ENCODE measurements at places on chromosomes 7 and 10.
A peak's percentile ranks its signal among the peaks of the same experiment; 100 is the strongest.

GRCh38 chr10:7519351-7519750 is 108.5 kb upstream of the SFMBT2 start:
- no peak for DNase-seq

GRCh38 chr10:7457478-7458316 is 46.9 kb upstream of the SFMBT2 start:
- no peak for DNase-seq

GRCh38 chr7:871900-872537 is 4.3 kb upstream of the GET4 start:
- no peak for DNase-seq

GRCh38 chr10:48762064-48763042 is 77.7 kb downstream of the WDFY4 start:
- DNase-seq = no peak

DNA sequence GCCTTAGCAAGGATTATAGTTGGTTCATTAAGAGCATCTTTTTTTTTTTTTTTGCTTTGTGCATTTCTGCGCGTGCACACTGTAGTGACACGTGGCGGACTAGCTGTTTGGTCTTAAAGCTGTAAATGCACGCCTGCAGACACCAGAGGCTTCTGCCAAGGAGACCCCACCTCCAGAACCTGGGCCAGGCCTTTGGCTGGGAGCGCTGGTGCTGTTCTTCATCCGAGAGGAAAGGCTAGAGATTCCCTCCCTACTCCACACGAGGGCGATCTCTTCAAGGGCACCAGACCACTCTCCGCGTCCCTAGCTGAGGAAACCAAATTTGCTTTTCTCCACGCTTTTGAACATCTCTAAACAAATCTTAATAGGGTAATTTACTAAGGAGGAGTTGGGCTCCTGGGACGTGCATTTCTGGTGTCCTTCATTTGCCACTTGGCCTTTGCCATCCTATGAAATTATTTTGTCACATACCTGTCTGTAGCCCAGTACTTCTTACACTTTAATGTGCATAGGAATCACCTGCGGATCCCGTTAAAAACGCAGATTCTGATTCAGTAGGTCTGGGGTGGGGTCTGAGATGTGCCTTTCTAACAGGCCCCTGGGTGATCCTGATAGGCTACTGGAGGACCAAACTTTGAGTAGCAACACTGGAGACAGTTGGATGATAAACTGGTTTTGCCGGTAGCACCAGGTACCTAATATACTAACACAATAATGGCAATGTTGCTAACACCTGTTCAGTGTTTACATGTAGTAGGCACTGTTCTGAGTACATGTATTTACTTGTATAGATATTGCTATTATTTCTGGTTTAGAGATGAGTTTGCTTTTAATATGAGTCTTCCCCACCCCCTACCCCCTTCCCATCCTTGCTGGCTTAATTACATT is 1.3 kb upstream of the SLC26A5 start:
- DNase-seq = no peak

DNA sequence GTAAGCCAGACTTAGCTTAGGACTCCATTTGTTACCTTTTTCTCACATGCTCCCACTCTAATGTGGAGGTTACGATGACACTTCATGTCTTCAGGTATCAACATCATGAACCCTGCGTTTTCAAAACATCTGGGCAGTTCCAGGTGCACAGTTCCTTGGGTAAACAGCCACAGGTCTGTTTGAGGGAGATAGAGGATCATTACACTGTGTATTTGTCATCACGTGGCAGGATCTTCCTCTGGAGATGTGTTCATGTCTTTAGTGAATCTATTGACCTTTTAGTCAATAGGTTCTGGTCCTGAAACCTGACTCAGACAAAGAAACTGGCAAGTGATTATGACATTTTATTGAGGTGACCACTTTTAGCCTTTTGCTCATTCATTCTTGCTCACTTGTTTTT is 145.5 kb downstream of the ANKRD7 start:
- no peak for DNase-seq

DNA sequence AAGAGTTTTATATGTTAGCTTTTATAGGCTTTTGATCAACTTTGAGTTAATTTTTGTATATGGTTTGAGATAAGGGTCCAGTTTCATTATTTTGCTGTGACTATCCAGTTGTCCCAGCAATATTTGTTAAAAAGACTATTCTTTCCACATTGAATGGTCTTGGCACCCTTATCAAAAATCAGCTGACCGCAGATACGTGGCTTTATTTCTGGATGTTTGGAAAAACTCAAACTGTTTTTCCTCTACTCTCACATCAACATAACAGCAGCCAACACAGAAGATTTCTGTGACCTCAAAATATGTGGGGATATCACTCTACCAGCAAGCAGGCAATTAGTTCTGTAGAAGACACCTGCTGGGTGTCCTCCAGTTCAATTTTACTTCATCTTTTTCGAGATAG is 116.6 kb upstream of the GLCCI1 start:
- no peak for DNase-seq

GRCh38 chr7:4840079-4840501 is 21.7 kb downstream of the PAPOLB start:
- no peak for DNase-seq

GRCh38 chr7:156993925-156994235 is 16.6 kb downstream of the MNX1 start:
- no peak for DNase-seq

GRCh38 chr10:114876602-114877300 is 55.2 kb downstream of the FHIP2A start:
- peak; percentile 7 for DNase-seq

Data from hypothalamus (tissue), 51 donors.